T-helper 17 cell (primary cell): ENCODE measurements at places on chromosomes 5 and 9.
A peak's percentile ranks its signal among the peaks of the same experiment; 100 is the strongest.

DNA sequence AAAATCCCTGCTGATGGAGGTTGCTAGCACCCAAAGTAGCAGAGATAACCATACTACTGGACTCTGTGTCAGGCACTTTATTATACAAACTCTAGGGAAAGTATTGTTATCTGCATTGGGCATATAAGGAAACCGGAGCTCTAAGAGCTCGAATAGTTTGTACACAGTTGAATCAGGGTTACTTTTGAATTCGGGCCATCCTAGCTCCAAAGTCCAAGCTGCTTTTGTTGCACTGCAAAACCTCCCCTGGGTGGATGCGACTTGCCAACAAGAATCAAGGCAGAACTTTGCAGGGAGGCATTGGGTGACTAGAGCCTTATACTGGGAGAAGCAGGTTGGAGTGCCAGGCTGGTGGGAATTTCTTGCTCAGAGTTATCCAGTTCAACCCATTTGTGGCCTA lies 435.1 kb downstream of the SPATA31D1 start:
- no peak overlapping the region for H3K4me3 ChIP-seq
- H3K36me3 ChIP-seq = no peaks in the 10 kb centered on the region
- H3K27ac ChIP-seq = no peak overlapping the region
- no peaks in the 10 kb centered on the region for H3K27me3 ChIP-seq
- DNase-seq = no peak
- H3K4me1 ChIP-seq = no peaks in the 10 kb centered on the region

GRCh38 chr5:55066277-55066676 lies 36.2 kb upstream of the GZMA start:
- peaks cover 36% of the 10 kb centered on the region for H3K4me1 ChIP-seq
- H3K27me3 ChIP-seq = no peaks in the 10 kb centered on the region
- no peaks in the 10 kb centered on the region for H3K36me3 ChIP-seq
- DNase-seq = no peak
- H3K4me3 ChIP-seq = no peak overlapping the region
- no peak overlapping the region for H3K27ac ChIP-seq

- no peaks in the 10 kb centered on the region for H3K36me3 ChIP-seq
- DNase-seq = no peak
- H3K27me3 ChIP-seq = no peaks in the 10 kb centered on the region
- peaks cover 35% of the 10 kb centered on the region for H3K4me1 ChIP-seq
- no peak overlapping the region for H3K27ac ChIP-seq
- H3K4me3 ChIP-seq = no peak overlapping the region
These were observed 52.9 kb downstream of the ARHGAP26 start for GRCh38 chr5:142823126-142823525.

DNA sequence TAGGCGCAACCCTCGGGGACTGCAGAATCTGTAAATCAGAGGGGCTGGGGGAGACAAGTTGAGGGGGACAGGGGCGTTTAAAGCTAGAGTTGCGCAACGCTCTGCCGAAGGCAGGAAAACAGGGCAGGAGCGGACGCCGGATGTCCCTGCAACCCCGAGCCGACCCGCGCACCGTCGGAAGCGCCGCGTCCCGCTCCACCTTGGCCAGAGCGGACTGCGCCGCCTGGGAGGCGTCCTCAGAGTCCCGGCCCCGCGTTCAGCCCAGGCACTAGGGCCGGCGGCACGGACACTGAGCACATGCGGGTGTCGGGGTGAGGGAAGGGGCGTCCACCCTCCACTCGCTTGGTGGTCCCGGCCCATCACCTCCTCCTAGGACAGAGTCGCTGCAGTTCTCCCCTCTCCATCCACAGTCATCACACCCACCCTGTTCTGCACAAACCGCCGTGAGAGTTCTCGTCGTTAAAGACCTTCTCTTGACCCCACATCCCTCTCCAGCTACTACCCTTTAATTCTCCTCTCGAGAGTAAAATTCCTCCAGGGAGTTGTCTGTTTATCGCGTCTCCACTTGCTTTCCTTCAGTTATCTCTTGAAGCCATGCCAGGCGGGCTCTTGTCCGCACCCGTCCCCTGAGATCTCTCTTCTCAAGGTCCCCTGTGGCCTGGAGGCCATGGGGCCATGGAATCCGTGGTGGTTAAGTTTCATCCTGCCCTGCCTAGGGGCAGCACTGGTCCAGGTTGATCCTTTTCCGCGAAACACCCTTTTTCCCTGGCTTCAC lies 796 bp upstream of the PDLIM7 start:
- H3K4me1 ChIP-seq = peaks cover 23% of the 10 kb centered on the region
- H3K36me3 ChIP-seq = peaks cover 2% of the 10 kb centered on the region
- H3K27me3 ChIP-seq = no peaks in the 10 kb centered on the region
- DNase-seq = no peak

- no peak for DNase-seq
- peak overlapping the region; percentile 74 for H3K4me3 ChIP-seq
- no peaks in the 10 kb centered on the region for H3K27me3 ChIP-seq
- peaks cover 41% of the 10 kb centered on the region for H3K4me1 ChIP-seq
These were observed 15.1 kb upstream of the TCF7 start for GRCh38 chr5:134099288-134099872.

- H3K4me1 ChIP-seq = no peaks in the 10 kb centered on the region
- no peaks in the 10 kb centered on the region for H3K36me3 ChIP-seq
- H3K27me3 ChIP-seq = no peaks in the 10 kb centered on the region
- DNase-seq = no peak
- no peak overlapping the region for H3K27ac ChIP-seq
These were observed 128.1 kb upstream of the RPS23 start for GRCh38 chr5:82406205-82406773.

DNA sequence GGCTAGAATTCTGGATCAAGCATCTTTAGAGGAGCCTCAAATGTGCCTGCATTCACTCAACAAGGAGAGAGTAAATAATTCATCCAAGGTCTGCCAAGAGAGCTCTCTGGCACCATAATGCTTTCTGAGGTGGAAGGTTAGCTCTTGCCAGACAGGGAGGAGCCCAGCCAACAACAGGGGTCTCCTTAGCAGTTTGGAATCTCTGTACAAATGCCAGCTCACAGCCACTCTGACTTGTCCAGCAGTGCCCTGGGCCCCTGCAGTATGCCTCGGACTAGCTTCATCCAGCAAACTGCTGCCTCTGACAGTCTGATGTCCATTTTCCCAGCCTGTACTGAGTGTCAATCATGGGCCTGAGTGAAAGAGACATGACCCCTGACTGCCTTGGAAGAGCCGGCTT lies 127.2 kb upstream of the SLC44A1 start:
- peak overlapping the region; percentile 90 for H3K27ac ChIP-seq
- no peak for DNase-seq
- H3K27me3 ChIP-seq = no peaks in the 10 kb centered on the region
- no peaks in the 10 kb centered on the region for H3K36me3 ChIP-seq

DNA sequence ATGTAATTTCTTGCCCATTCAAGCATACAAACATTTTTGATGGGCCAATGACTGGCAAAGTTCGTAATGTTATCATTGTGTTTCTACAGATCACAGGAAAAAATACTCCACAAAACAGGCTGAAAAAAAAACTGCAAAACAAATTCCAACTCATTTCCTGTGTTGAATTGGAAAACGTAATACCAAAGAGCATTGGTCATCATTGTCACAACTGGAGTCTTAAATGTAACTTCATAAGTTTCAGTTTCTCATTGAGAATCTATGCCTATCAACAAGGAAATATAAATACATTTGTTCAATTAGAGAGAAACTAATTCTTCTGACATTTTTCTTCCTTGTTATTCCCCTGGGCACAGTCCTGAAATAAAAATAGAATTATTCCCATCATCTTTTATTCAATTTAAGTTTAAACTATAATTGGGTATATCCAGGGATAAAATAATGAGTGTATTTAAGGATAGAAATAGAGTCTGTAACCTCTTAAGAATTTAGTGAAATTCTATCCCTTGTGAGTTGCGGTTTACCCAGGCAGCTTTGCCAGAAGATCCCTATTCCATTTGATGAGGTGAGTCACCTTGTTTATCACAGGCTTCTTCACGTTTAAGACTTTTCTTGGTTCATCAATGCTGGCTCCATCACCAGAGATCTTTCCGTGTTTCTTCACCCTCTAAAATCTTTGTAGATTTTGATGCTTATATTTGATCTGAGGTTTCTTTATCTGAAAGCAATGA lies 112.7 kb upstream of the ITGA1 start:
- H3K27ac ChIP-seq = no peak overlapping the region
- no peak overlapping the region for H3K4me3 ChIP-seq
- DNase-seq = no peak
- H3K36me3 ChIP-seq = no peaks in the 10 kb centered on the region
- H3K27me3 ChIP-seq = peaks cover under 1% of the 10 kb centered on the region

DNA sequence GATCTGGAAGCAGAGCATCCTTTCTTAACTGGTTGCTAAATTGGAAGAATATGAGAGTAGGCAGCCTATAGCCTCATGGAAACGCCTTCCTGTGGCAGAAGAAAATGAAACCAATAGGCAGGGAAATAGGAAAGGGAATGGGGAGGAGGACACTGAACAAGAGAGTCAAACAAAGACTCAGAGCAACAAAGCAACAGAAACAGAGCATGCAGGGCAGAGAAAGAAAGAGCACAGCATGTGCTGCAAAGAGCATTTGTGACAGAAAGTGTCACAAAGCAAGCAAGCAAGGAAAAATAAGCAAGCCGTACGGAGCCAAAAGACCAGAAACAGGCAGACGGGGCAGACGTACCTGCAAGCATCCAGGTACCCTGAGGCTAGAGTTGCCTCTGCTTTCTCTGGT lies 123.1 kb downstream of the RAPGEF6 start:
- H3K4me3 ChIP-seq = no peak overlapping the region
- H3K4me1 ChIP-seq = peaks cover 29% of the 10 kb centered on the region
- no peaks in the 10 kb centered on the region for H3K27me3 ChIP-seq
- H3K36me3 ChIP-seq = peaks cover 9% of the 10 kb centered on the region

DNA sequence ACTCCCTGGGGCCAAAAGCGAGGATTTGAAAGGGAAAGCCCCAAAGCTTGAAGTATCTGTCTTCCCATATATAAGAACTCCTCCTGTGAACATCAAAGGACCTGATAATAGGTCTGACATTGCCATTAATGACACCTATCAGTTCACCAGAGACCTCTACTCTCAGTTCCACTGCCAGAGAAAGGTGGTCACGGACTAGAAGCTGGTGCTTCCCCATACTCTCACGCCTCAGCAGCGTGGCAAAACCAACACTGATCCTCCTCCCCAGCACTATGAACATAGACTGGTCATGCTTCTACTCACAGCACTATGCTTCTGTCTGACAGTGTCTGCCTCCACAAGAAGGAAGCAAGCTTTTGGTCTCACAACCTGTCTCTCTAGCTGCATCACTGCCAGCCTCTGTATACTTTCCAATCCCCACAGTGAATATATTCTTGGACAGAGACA lies 37.9 kb downstream of the NRG2 start:
- H3K27me3 ChIP-seq = peaks cover 71% of the 10 kb centered on the region
- no peaks in the 10 kb centered on the region for H3K4me1 ChIP-seq
- H3K4me3 ChIP-seq = no peak overlapping the region
- DNase-seq = no peak
- no peak overlapping the region for H3K27ac ChIP-seq
- H3K36me3 ChIP-seq = peaks cover 11% of the 10 kb centered on the region

DNA sequence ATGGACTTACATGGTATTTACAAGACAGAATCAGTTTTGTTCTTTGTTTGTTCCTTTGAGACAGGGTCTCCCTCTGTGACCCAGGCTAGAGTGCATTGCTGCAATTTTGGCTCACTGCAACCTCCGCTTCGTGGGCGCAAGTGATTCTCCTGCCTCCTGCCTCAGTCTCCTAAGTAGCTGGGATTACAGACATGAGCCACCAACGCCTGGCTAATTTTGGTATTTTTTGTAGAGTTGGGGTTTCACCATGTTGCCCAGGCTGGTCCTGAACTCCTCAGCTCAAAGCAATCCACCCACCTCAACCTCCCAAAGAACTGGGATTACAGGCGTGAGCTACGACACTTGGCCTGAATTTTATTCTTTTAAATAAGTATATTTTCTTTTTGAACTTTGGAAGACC lies 27.6 kb downstream of the RAB24 start:
- H3K27me3 ChIP-seq = no peaks in the 10 kb centered on the region
- peaks cover 12% of the 10 kb centered on the region for H3K4me1 ChIP-seq
- H3K27ac ChIP-seq = peak overlapping the region; percentile 74

DNA sequence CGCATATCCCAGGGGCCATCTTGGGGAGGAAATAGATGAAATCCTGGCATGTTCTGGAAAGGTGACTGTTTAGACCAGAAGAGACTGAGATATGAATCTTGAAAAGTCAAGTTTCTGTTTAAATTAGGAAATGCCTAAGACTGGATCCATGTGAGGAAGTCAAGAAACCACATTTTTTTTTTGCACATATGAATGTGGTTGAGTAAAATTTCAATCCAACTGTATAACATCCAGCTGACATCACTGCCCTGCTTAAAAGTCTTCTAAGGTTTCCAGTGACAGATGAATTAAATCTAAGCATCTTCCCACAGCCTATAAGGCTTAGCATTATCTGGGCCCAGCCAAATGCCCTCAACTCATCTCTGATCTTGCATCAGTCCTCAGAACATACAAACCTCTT lies 47.7 kb upstream of the TCERG1 start:
- H3K36me3 ChIP-seq = peaks cover 3% of the 10 kb centered on the region
- H3K27ac ChIP-seq = no peak overlapping the region
- no peaks in the 10 kb centered on the region for H3K4me1 ChIP-seq
- DNase-seq = no peak

DNA sequence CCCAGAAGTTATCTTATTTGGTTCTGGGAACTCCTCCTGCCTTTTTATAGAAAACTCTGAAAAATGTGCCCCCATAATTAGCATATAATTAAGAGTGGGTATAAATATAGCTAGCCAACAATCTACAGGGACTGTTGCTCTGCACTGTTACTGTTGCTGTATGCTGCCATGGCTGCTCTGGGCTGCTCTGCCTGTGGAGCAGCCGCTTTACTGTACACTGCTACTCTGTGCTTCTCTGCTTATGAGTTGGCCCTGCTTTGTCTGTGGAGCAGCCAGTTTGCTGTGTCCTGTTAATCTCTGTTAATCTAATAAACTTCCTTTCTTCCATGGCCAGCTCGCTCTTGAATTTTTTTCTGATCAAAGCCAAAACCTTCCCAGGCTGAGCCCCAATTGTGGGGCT lies 2244.0 kb upstream of the ACO1 start:
- no peak overlapping the region for H3K4me3 ChIP-seq
- no peak overlapping the region for H3K27ac ChIP-seq
- no peaks in the 10 kb centered on the region for H3K4me1 ChIP-seq
- H3K36me3 ChIP-seq = no peaks in the 10 kb centered on the region
- no peaks in the 10 kb centered on the region for H3K27me3 ChIP-seq

DNA sequence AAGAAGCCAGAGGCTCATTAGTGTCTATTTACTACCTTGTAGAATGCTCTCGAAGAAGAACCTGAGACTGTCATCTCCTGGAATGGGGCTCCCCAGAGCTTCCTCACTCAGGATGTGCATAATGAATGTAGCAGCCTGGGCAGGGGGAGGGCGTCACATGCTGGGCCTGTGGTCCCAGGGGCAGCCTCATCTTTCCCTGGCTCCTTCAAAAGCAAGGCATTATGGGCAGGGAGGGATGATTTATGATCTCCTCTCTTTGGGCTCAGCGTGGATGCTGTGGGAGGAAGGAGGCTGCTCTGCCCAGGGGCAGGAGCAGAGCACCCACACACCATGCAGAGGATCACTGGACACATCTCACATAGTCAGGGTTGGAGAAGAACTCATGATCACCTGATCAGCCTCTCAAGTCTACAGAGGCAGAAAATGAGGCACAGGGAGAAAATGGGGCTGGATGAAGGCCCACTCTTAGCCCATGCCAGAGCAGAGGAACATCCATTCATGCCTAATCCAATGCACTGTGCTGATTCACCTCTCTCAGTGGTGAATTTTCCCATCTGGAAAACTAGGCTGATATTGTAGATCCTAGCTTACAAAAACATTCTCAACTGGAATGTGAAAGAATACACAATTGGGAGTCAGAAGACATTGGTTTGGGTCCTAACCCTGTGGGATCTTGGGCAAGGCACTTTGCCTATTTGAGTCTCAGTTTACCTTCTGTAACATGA lies 173.7 kb downstream of the CARTPT start:
- H3K36me3 ChIP-seq = peaks cover 10% of the 10 kb centered on the region
- H3K27ac ChIP-seq = no peak overlapping the region
- no peak for DNase-seq
- H3K4me3 ChIP-seq = no peak overlapping the region
- H3K27me3 ChIP-seq = peaks cover 5% of the 10 kb centered on the region
- no peaks in the 10 kb centered on the region for H3K4me1 ChIP-seq
